Bladder microvascular endothelial cell (primary cell): ENCODE measurements at places on chromosomes 2 and 18. TPM values are rescaled to one million over a fixed set of nuclear protein-coding genes. Genes with fewer than 3 reads are reported as not detected.

Gene PLGLB2
- 0.65 and 2.4 TPM in 2 replicates for total RNA-seq

Gene GPBAR1
- 0.06 and 0.16 TPM in 2 replicates for total RNA-seq

Gene ITGB1BP1
- 28.7 and 28.8 TPM in 2 replicates for total RNA-seq

Gene HSBP1L1
- 4.5 and 7.1 TPM in 2 replicates for total RNA-seq

Gene LYPD1
- 0.65 and 3.1 TPM in 2 replicates for total RNA-seq

Gene BAZ2B
- 50.2 and 140 TPM in 2 replicates for total RNA-seq

Gene C2orf80
- total RNA-seq, result not detected in 2 replicates

Gene TRABD2A
- 0.32 and 0.38 TPM in 2 replicates for total RNA-seq

Gene CKAP2L
- 3.8 and 4.5 TPM in 2 replicates for total RNA-seq

Gene IL1F10
- total RNA-seq, result not detected in 2 replicates

Gene ADRA2B
- 0.06 TPM in 1 of 2 replicates, not detected in the other for total RNA-seq

Gene SPEG
- 0.44 and 0.65 TPM in 2 replicates for total RNA-seq

Gene PRKCE
- 65.1 and 70.9 TPM in 2 replicates for total RNA-seq
